GM23338 (cell line): ENCODE measurements at places on chromosomes 6 and 20. TPM values are rescaled to one million over a fixed set of nuclear protein-coding genes. Genes with fewer than 3 reads are reported as not detected.

DDO gene
- polyA plus RNA-seq, result not detected in 2 replicates

GLP1R gene
- polyA plus RNA-seq, result 0.38 and 0.42 TPM in 2 replicates

DNA sequence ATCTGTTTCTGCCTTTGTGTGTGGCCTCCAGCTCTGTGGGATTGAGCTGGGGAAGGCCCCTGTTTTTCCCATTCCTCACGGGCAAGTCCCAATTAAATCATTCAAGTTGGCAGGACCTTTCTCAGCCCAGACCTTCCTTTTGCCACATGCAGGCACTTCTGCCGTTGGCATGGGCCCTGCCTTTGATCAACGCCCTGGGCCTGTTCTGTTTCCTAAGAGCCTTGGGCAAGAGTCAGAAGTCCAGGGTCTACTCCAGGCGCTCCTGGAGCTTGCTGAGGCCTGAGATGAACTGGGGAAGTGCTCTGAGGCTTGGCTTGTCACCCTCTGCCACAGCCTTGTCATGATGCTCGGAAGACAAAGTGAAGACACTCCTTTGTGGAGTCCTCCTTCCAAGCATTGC, 7.1 kb downstream of the IP6K3 start:
- DNase-seq, result no peak

GRCh38 chr6:109441069-109441816, 719 bp downstream of the SMPD2 start:
- peak; percentile 83 for DNase-seq

GRCh38 chr20:50385733-50386640, 124.2 kb upstream of the PTPN1 start:
- no peak for DNase-seq

GRCh38 chr6:109187399-109188114, 92.2 kb downstream of the CEP57L1 start:
- peak; percentile 82 for DNase-seq

- peak; percentile 66 for DNase-seq
These were observed 200.0 kb downstream of the LY86 start for GRCh38 chr6:6788394-6789032.

- peak; percentile 68 for DNase-seq
These were observed 1.7 kb downstream of the GABBR1 start for GRCh38 chr6:29631209-29631810.

DNA sequence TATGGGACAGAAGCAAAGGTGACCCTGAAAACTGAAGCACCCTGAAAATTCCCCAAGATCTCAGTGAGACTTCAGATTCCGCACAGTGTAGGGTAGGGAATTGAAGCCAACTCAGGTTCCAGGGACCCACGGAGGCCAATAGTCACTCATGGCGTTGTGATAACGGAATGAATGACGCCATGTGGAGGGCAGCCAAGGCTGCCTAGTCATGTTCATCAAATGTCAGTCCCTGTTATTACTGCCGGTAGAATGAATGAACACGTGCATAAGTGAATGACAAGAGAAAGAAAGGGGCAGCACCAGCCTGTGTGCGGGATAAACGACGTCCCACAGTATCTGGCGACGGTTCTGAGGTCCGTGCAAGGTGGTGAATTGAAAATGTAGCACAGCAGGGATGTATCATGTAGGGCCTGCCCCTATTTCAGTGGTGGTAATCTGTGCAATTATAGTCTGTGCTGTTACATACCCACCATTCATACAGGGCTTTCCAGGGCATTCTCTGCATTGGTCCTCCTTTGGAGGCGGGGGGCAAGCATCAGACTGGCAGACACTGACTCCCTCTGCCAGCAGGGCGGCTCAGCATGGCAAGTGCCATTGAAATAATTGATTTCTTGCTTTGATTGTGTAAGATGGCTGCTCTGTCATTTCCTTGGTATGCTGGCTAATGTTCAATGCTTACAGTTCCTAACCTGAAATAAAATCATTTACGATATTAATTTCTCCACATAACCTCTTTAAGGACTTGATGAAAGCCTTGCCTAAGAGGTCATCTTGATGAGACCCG, 386.9 kb downstream of the CDH4 start:
- no peak for DNase-seq

C20orf141 gene
- not detected in 2 replicates for polyA plus RNA-seq

MCCD1 gene
- polyA plus RNA-seq, result not detected in 2 replicates

DNA sequence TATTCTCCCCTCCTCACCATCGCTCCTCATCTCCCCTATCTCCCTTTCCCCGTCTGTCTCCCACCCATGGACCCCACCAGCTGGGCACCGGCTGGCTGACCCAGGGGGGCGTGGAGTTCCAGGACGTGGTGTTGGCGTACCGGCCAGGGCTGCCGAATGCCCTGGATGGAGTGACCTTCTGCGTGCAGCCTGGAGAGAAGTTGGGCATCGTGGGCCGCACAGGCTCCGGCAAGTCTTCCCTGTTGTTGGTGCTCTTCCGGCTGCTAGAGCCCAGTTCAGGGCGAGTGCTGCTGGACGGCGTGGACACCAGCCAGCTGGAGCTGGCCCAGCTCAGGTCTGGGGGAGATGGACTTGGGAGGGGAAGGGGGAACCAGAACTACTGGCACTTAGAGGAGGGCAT, 7.7 kb downstream of the DLK2 start:
- no peak for DNase-seq

DNA sequence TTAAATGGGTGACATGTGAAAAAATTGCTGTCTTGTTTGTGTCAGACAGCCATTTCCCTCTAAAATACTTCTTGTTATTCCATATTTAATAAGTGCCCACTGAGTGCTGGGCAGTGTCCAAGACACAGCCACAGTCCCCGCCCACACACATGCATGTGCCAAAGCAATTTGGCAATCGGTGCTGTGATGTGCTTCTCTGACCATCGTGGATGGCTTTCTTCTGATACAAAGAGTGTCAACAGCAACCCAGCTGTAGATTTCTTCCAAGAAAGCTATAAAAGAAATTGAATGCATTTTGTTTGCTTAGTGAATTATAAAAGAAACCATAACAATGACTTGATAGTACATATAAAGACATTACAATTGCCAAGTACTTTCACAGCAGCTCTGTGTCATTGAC, 140.5 kb upstream of the ATXN1 start:
- DNase-seq, result no peak

POM121L2 gene
- 0.13 TPM in 1 of 2 replicates, not detected in the other for polyA plus RNA-seq

DNA sequence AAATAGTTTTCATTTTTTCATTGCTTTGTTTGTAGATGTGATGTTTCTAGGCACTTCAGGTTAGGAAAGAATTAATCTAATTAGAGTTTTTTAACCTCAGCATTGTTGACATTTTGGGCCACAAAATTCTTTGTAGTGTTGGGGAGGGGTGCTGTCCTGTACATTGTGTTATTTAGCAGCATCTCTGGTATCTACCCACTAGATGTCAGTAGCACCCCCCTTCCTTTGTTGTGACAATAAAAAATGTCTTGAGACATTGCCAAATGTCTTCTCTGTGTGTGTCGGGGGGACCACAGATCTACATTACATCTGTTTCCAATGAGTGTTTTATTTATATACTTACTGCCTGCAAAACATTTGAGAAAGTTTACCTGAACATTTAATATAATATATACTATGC, 45.6 kb downstream of the EYA4 start:
- DNase-seq, result peak; percentile 54

GRCh38 chr6:9346923-9347322, 911.6 kb upstream of the SLC35B3 start:
- peak; percentile 63 for DNase-seq

DNA sequence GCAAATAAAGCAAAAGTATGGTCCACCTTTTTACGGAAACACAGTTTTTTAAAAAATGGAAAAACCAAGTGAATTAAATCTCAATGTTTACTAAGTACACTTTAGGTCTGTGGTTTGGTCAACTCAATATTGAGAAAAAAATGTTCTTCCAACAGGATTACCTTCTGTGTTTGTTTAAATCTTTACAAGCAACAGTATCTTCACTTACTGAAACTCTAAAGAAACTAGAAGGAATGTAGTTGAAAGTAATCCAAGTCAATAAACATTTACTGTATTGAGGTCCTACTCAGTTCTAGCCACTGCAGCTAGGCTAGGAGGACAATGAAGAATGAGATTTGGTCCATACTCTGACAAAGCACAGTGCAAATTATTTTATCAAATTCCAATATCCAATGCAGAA, 80.1 kb downstream of the ASCC3 start:
- no peak for DNase-seq

DNA sequence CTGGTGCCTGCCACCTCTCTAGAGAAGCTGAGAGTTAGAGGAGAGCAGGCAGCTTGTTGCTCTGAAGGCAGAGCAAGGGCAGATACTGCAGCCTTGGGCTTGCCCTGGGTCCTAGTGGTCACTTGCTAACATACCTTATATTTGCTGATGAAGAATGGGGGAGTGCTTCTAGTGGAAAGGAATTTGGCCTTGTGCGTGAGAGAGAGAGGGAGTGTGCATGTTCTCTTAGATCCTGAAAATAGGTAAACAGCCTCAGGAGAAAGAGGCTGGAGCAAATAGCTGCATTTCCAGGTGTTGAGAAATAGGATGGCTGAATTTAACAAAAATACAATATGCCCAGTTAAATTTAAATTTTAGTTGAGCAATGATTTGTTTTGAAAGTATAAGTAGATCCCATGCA, 724.5 kb upstream of the FLRT3 start:
- DNase-seq, result peak; percentile 59

- DNase-seq, result no peak
These were observed 2.2 kb downstream of the TBC1D20 start for GRCh38 chr20:460180-460579.

HCRTR2 gene
- polyA plus RNA-seq, result 0.12 and 0.15 TPM in 2 replicates

GRCh38 chr20:23049201-23050075, at the start of gene THBD:
Gene THBD, minus strand, starts transcription at chr20:23049672. Its CDS starts 168 bp downstream, at chr20:23049504.
- DNase-seq, result peak; percentile 68

TMEM217 gene
- polyA plus RNA-seq, result 0.77 and 1.3 TPM in 2 replicates

DNA sequence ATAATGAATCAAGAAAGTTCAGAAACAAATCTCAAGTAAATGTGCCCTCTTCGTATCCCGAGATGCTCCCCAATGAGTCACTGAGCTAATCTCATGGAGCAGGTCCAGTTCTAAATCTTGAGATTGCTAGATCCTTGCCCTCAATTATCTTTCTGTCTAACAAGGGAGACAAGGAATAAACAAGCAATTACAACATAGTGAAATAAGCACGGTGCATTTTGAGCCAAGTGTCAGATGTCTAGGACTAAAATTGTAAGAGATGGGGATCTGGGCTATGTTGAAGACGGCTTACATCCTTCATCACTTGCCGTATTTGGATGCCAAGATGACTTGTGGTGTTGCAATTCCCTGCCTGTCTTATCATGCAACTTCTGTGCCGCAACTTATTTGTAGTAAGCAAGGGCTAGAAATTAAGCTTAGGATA, 56.5 kb upstream of the ADGRF1 start:
- DNase-seq, result no peak

DNA sequence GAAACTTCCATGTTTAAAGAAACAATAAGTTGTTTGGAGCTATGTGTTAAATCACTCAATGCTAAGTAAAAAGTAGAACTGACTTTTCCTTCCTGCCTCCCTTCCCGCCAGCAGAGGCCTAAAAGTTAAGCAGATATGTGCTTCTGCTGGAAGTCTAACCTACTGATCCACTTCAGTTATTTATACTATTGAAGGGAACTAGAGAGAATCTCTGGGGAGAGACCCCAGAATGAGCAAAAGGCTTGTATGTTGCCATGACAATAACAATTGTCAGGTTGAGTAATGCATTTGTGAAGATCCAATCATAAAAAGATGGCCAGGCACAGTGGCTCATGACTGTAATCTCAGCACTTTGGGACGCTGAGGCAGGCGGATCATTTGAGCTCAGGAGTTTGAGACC, 24.7 kb downstream of the MGME1 start:
- no peak for DNase-seq

FUT9 gene
- polyA plus RNA-seq, result 2.1 and 2.3 TPM in 2 replicates

DNA sequence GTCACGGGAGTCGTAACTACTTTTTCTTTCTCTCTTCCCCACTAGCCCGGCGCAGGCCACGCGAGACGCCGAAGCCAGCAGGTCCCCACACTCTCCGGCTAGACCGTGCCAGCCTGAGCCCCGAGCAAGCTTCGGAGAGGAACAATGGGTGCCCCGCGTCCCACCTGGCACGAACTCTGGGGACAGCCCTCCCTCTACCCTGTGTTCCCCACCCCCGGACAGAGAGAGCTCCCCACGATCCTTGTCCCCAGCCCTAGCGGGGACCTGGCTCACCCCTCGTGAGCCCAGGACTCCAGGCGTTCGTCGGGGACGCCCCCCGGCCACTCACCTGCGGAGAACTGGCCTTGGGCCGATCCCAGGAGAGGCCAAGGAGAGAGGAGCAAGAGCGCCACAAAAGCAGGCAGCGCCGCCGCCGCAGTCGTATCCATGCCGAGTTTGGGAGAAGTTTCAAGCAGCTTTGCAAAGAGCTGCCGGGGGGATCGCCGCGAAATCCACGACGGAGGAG, 416 bp downstream of the PTPRK start:
- DNase-seq, result peak; percentile 61

- DNase-seq, result no peak
These were observed 26.5 kb downstream of the CYB5R4 start for GRCh38 chr6:83885984-83886383.

DNA sequence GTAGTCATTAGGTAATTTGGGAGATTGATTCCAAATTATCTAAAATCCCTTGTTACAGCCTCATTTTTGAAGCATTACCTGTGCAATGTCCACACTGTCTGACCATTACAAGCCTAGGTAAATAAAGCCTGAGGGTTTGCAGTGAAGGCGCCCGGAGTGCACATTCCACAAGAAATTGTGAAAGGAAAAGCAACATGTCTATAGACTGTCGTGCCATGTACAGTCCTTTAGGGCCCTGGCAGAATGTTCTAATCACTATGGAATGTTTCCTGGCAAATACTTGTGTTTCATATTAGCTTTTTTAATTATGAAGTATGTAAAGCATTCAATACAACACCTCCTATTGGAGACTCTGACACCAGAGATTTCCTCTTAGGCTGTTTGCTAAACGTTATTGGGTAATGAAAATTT, 28.9 kb downstream of the PREP start:
- no peak for DNase-seq

GRCh38 chr6:144847916-144848315, 562.8 kb downstream of the UTRN start:
- DNase-seq, result no peak

GRCh38 chr20:63679799-63680305, 16.6 kb upstream of the TNFRSF6B start:
- no peak for DNase-seq

TRIM15 gene
- polyA plus RNA-seq, result 0.21 and 0.26 TPM in 2 replicates

TRIM31 gene
- 0.10 and 0.26 TPM in 2 replicates for polyA plus RNA-seq

DNA sequence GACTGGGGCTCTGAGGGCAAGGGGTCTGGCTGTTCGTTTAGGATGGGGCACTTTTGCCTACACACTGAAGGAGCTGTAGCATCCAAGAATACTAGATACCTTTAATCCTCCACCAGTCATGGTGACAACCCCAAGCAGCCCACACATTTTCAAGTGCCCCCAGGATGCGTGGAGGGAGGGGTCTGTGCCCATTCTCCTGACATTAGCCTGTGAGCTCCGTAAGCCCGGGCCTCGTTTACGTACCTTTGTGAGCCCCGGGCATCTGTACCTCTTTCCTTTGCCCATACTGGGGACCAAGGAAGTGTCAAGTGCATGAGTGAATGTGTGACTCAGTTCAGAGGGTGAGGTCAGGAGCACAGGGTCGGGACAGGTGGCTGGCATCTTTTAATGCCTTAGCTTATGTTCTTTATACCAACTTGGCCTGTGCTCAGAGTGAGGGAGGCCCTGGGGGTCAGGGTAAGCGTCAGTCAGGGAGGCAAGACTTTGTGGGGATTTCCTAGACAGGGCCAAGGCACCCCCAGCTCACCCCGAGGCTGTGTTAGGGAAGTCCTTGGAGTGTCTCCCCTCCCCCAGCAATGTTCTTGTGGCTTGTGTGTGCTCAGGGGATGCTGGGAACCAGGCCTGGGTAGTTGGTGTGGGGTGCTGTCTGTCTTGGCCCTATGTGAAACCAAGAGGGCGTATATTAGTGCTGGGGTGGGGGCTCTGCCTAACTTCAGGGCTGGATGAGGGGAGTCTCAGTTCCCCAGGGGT, 12.9 kb downstream of the VEGFA start:
- DNase-seq, result no peak
